Upper lobe of left lung (tissue), 6 donors: ENCODE measurements at places on chromosomes 11 and 22. TPM values are rescaled to one million over a fixed set of nuclear protein-coding genes. Genes with fewer than 3 reads are reported as not detected.

DNA sequence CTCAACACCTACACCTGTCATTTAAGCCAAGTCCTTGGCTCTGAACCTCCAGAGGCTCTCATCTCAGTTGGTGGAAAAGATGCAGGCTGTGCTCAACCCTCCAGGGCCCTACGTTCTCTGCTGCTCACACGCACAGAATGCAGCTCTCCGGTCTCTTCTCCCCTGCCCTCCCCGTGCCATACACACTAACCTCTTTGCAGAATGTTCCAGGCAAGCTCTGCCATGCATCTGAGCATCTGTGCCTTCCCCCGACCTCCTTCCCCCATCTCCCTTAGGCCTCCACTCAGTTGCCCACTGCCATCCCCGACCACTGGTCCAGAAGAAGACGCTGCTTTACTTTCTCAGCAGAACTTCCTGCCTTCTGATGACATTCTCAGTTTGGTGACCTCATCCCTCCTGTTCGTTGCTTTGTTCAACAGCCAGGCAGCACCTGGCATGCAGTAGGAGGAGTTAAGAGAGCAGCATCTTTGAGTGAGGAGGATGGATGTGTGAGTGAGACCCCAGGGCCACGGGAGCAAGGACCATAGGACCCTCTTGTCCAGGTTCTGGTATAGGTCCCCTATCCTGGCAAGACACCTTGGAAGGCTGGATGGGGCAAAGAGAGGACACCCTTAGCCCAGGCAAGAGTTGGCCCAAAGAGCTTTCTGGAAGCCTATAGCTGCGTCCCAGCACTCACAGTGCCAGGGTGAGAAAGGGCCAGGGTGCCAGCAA is 598.0 kb downstream of the BRD1 start:
- no peak for DNase-seq

PNPLA5 gene
- not detected for total RNA-seq

DNA sequence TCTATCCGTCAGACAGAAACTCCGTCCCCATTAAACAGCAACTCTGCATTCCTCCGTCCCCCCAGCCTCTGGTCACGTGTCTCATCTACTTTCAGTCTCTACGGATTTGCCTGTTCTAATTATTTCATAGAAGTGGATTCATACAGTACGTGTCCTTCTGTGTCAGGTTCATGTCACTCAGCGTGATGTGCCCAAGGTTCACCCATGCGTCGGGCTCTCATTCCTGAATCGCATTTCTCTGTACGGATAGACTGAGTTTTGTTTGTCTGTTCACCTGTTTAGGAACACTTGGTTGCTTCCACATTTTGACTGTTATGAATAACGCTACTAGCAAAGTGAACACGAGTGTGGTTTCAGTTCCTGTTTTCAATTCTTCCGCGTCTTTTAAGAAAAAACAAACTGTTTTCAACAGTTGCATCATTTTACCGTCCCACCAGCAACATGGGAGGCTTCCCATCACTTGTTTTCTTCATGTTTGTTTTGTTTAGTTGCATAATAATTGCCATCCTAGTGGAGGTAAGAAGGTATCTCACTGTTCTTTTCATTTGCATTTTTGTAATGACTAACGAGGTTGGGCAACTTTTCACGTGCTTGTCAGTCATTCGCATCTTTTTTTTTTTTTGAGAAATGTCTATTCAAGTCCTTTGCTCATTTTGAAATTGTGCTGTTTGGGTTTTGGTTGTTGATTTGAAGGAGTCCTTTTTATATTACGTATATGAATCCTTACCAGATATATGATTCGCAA is 8.9 kb upstream of the NLRP6 start:
- no peak for DNase-seq

FOSL1 gene
- total RNA-seq: 13.6 TPM

DNA sequence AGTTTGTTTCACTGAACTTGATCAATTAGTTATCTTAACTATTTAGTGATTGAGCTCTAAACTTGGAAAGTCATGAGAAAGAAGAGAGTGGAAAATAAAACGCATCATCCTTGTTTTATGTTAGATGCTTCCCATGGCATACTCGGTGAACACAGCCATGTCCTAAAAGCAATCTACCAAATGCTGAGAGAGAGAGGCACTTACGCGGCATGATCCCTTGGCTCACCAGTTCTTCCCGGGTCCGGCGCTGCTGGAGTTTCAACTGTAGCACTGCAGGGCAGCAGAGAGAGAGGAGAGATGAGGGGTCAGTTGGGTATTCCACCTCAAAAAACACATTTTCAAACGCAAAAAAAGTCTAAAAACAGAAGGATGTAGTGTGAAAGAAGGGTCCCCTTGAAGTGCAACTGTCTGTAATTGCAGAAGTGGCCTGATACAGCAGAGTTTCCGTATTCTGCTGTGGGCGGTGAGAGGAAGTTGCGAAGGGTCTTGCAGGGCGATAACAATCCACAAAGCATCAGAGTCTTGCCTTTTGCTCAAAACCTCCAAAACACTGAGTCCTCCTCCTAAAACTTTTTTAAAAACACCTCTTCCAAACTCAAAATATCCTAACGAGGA is 92.7 kb downstream of the SGSM3 start:
- DNase-seq: peak; percentile 58

DNA sequence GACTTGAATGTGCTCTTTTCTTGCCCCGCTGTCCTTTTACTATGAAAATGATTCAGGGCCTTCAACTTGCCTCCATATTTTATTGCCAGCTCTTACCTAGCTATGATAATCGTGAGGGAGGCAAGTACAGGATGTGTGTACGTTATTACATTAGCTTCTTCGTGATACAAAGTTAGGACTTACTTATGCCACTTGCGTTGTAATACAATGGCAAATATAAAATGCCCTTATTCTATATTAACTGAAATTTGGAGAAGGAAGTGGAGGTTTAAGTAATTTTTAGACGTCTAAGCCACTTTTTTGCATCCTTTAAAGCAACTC is 10.8 kb upstream of the CCT8L2 start:
- DNase-seq: no peak

GRCh38 chr11:132349811-132350733 is 979.7 kb downstream of the NTM start:
- DNase-seq: no peak

- DNase-seq: no peak
These were observed 111.7 kb downstream of the GGTLC2 start for GRCh38 chr22:22756109-22756508.

DNA sequence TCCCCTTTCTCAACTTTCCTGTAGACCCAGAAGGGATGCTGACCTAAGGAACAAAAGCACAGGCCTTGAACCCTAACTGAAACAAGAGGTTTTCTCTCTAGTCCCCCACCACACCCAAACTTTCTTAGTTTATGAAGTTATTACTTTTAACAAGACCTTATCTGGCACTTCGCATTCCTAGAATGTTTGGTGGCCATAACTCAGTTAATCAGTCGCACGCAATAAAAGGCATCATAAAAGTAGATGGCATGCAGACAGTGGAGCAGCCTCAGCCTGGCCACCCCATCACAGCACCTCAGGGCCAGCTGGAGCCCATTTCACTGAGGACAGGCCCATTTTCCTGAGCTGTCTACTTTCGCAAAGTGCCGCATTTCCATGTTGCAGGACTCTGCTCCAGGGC is 301.9 kb downstream of the OPCML start:
- DNase-seq: no peak

GRCh38 chr22:20630873-20631617 is 123.6 kb downstream of the MED15 start:
- no peak for DNase-seq

DMC1 gene
- 0.83 TPM for total RNA-seq

GRCh38 chr11:46352063-46352841 is 5.0 kb downstream of the DGKZ start:
- DNase-seq: peak; percentile 78

GRCh38 chr11:21323617-21324016 is 654.2 kb downstream of the NELL1 start:
- no peak for DNase-seq

- DNase-seq: no peak
These were observed 361.2 kb downstream of the MN1 start for GRCh38 chr22:27440304-27440865.

APOA1 gene
- 36.0 TPM for total RNA-seq

SDF2L1 gene
- total RNA-seq: 38.4 TPM

- no peak for DNase-seq
These were observed 165.0 kb downstream of the RCN1 start for GRCh38 chr11:32255841-32256240.

DNA sequence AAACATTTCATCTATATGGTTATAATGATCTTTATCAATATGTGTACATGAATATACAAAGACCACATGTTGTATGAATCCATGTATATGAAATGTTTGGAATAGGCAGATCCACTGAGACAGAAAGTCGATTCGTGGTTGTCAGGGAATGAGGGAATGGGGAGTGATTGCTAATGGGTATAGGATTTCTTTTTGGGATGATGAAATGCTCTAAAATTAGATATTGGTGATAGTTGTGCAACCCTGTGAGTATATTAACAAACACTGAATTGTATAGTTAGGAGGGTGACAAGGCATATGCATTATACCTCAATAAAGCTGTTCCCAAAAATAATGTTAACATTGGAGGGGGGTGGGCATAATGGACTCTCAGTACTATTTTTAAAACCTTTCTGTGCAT is 5.0 kb upstream of the PTPMT1 start:
- DNase-seq: no peak

EFEMP2 gene
- 45.3 TPM for total RNA-seq

- DNase-seq: no peak
These were observed 2.1 kb downstream of the IL17RA start for GRCh38 chr22:17086788-17087497.

- no peak for DNase-seq
These were observed 35.2 kb upstream of the USP47 start for GRCh38 chr11:11806586-11806985.

GRCh38 chr11:48109046-48109666 is 107.5 kb upstream of the OR4B1 start:
- DNase-seq: no peak

GRCh38 chr11:10551290-10551592 is 10.3 kb upstream of the RNF141 start:
- DNase-seq: no peak

DNA sequence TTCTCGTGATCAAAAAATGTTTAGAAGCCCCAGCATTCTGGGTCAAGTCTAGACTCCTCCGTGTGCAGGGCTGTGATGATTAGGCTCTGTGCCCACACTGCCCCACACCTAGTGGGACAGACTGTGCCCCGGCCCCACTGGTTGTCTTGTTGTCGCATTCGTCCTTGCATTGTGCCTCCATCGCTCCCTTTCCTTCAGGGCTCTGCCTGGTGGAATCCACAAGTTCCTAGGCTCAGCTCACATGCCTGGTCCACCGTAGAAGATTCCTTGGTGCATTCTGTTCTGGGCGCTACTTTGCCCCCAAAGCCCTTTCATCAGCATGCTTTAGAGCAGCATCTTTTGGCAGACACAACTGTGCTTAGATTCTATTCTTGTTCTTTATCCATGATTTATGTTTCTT is 23.5 kb upstream of the THY1 start:
- no peak for DNase-seq

- peak; percentile 30 for DNase-seq
These were observed 1883.4 kb upstream of the RAG2 start for GRCh38 chr11:38481391-38481790.

- DNase-seq: no peak
These were observed 110.8 kb downstream of the TEAD1 start for GRCh38 chr11:12784987-12785386.

DNA sequence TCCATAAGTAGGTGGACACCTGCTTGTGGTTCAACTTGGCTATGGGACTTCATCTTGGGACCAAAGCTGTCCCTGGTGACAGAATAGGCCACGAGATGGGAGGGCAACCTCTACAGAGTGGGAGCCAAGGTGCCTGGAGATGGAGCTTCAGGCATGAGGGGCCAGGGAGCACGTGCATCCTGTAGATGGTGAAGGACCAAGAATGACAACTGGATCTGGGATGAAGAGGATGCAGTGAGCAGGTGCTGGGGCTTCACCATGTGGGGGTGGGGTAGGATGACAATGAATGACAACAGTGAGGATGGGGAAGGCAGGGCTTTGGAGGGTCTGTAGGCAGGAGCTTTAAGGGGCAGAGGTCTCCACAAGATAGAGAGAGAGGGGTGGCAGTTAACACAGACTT is 372.0 kb upstream of the B3GAT1 start:
- no peak for DNase-seq
